Esophagus muscularis mucosa (tissue), 4 donors: ENCODE measurements at places on chromosomes 1 and 21.
A peak's percentile ranks its signal among the peaks of the same experiment; 100 is the strongest.

GRCh38 chr1:64001038-64001437 is 202.4 kb upstream of the UBE2U start:
- no peak for DNase-seq

GRCh38 chr1:28056129-28056925 is 32.1 kb downstream of the EYA3 start:
- no peak for DNase-seq

GRCh38 chr1:112855152-112855828 is 100.7 kb downstream of the SLC16A1 start:
- no peak for DNase-seq

- DNase-seq = no peak
Measured at GRCh38 chr1:11245904-11246719, 16.2 kb downstream of the MTOR start.

DNA sequence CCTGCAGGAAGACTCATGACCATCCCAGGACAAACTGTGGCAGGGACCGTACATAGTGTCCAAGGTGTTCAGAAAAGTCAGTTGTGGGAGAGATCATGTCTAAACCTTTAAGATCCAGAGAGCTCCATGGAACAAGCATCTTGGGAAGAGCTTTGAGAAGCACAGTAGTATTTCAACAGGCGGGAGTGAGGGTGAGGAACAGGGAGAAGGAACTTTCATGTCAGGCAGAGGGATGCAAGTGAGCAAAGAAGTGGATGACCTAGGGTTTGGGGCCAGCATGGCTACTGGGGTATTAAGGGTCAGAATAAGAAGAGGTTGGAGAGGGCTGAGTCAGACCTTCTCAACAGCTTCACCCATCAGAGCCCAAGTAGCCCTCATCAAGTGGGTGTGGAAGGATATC is 147.9 kb upstream of the ETV3 start:
- peak; percentile 91 for DNase-seq

GRCh38 chr1:205939690-205940330 is 3.4 kb downstream of the SLC26A9 start:
- no peak for DNase-seq

DNA sequence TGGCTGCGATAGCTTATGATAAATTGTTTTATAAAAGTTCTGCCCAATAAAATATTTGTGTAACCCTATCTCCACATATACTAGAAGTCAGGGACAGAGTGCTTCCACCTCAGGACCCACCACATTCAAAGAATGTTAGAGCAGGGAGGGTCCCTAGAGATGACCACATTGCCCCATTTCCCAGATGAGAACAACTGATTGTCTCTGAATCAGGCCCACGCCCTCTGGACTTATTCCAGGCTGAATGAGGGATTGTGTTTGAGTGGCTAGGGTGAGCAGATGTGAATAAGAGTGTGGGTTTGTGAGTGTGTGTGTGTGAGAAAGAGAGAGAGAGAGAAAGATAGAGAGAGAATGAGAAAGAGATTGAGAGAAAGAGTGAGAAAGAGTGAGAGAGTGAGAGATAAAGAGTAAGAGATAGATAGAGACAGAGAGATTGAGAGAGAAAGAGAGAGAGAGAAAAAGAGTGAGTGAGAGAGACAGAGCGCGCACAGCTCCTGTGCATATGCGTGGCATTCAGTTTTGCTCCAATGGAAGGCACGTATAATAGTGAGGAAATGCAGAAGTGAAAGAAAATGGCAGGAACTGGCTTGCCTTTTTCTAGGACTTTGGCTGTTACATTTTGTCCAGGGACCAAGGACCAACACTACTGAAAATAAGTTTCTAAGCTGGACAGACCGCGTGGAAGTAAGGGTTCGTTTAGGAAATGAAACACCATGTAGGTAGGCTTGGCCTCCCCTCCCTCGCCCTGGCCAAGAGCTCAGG is 94.1 kb downstream of the ABCA4 start:
- no peak for DNase-seq

GRCh38 chr1:11027316-11027715 is 14.9 kb downstream of the TARDBP start:
- DNase-seq = no peak

- DNase-seq = no peak
Measured at GRCh38 chr1:66359815-66360214, 174.1 kb upstream of the SGIP1 start.

GRCh38 chr1:235952950-235953615 is 86.4 kb upstream of the LYST start:
- DNase-seq = no peak

GRCh38 chr1:47894410-47895278 is 102.5 kb downstream of the TRABD2B start:
- no peak for DNase-seq

- DNase-seq = no peak
Measured at GRCh38 chr1:98364544-98364943, 297.0 kb upstream of the SNX7 start.

- no peak for DNase-seq
Measured at GRCh38 chr1:15696956-15697521, 12.9 kb downstream of the PLEKHM2 start.

DNA sequence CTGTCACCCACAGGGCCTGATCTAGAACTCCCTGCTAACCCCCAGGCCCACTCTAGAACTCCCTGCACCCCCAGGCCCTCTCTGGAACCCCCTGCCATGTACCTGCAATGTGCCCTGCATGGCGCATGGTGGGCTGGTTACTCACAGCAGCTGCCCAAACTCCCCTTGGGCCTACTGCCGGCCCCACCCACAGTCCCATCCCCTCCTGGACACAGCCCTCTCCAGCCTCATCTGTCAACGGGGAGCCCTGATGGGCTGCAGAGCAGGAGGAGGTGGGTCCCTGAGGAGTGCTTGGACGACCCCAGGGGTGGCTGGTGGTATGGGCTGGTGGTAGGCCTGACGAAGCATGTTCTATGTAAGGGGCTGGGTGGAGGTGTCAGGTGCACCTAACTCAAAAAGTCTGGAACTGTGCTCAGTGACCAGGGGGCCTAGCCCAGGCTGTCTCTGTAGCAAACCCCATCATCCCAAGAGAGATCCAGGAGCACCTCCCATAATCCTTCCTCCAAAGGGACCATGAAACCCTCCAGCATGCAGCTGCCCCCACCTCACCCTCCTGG is 19.0 kb upstream of the PRSS38 start:
- no peak for DNase-seq

- DNase-seq = no peak
Measured at GRCh38 chr1:221563476-221563921, 178.4 kb downstream of the DUSP10 start.

DNA sequence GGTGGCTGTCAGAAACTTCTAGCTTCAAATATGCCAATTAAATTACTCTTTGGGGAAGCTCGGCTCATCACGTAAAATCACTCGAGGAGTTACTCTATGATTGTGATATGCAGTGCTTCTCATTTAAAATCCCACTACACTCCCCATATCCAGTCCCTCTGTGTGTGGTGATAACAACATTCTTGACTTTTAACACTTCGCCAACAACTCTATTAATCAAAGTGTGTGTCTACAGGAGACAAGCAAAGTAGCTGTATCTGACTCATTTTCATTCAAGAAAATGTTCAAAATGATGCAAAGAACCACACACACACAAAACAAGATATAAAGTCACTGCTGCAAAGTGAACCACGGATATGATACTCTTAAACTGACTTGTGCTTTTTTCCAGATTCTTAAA is 341.3 kb downstream of the DSCAM start:
- no peak for DNase-seq

- DNase-seq = no peak
Measured at GRCh38 chr1:54604572-54605370, 18.6 kb downstream of the FAM151A start.

GRCh38 chr1:5120559-5120958 is 466.1 kb downstream of the AJAP1 start:
- DNase-seq = no peak

DNA sequence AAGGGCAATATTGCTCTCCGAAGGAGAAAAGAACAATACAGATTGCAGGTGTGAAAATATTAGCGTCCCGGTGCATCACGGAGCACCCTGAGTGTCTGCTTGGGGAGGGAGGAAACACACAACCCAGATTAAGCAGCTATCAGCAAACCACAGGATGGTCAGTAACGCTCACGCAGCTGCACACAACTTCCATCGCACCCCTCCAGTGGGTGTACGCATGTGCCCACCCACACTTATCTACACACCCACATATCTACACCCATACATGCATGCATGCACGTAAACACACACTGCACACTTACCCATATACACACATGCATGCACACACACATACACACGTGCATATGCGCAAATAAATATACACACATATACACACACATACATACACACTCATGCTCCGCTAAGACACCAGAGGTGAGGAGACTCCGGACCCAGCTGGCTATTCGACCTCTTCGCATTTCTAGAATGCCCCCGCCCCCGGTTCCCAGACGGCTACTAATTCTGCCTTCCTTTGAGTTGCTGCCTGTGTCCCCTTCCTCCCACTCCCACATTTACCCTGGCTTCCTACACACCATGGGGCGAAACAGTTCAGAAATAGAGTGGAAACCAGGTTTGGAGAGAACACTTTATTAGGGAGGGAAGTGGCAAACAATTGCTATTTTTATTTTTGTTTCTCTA is 26.2 kb downstream of the ITPKB start:
- no peak for DNase-seq

GRCh38 chr1:95034506-95034905 is 38.2 kb downstream of the ALG14 start:
- DNase-seq = no peak

DNA sequence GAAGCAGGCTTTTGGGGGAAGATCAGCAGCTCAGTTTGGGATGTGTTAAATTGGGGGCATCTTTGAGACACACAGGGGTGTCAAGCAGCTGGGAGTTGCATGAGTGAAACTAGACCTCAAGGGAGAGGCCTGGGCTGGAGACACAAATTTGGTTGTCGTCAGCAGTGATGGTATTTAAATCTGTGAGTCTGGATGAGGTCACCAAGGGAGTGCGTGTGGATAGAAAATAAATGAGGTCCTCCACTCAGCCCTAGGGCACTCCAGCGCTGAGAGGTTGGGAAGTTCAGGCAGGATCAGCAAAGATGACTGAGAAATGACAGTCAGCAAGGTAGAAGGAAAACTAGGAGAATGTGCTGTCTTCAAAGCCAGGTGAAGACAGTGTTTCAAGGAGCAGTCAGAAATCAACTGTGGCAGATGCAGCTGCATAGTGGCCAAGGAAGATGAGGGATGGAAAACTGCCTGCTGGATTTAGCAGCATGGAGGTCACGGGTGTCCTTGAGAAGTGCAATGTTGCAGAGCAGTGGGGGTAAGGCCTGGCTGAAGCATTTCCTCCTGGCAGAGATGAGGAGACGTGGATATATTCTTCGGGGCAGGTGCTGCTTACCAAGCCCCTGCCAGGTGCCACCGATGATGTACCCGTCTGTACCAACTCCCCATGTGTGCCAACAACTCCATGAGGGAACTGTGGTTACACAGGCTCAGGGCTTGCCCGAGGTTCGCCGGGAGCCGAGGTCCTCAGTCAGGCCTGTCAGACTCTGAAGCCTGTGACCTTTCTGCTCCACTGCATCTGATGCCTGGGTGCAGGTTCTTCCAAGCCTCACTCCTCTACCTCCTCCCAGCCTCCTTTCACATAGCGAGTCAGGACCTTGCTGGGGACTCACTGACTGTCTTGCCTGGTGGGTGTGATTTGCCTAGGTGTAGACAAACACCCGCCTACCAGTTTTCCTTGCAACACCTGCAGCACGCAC is 11.3 kb downstream of the MAP7D1 start:
- DNase-seq = no peak
